ENCODE measurements at places on chromosomes 11 and 22.

- no peak for DNase-seq
These were observed 159.4 kb downstream of the MPPED1 start for GRCh38 chr22:43571181-43571580.

GRCh38 chr11:76747915-76748860 is 35.0 kb upstream of the TSKU start:
- no peak for DNase-seq

GRCh38 chr11:65262776-65263175 is 1.0 kb downstream of the POLA2 start:
- DNase-seq = no peak

GRCh38 chr22:50210378-50211139 is 9.7 kb downstream of the SELENOO start:
- no peak for DNase-seq

- DNase-seq = no peak
These were observed 12.5 kb upstream of the PTPRJ start for GRCh38 chr11:47967577-47968525.

DNA sequence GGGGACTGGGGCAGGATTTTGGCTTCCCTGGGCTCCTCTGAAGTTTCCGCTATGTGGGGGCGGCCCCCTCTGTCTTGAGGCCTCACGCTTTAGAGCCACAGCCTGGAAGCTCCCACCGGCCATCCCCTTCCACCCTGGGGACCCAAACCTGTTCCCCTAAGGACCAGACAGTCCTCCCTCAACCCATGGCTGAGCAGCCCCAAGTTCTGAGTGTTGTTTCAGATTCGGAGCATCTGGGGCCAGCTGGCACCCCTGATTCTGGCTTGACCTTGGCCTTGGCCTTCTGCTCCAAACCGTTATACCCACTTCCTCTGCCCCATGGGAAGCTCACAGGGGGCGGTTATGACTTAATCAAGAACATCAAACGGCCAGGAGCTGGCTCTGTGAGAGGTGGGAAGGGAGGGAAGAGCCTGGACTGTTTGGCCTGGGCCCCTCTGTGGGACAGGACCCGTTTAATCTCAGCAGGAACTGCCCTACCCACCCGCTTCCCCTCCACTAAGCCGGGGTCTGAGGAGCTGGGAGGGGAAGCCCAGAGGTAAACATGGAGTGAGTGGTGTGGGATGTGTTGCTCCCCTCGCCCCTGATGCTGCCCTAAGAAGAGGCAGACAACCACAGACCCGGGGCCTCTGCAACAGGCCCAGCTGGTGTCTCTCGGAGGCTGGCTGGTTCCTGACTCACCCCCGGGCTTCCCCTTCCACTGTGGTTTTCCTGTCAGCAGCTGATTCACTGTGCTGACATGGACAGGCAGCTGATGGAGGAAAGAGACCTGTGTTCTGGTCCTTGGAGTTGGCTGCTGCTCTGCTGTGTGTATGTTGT is 3.4 kb downstream of the CD82 start:
- DNase-seq = no peak

DNA sequence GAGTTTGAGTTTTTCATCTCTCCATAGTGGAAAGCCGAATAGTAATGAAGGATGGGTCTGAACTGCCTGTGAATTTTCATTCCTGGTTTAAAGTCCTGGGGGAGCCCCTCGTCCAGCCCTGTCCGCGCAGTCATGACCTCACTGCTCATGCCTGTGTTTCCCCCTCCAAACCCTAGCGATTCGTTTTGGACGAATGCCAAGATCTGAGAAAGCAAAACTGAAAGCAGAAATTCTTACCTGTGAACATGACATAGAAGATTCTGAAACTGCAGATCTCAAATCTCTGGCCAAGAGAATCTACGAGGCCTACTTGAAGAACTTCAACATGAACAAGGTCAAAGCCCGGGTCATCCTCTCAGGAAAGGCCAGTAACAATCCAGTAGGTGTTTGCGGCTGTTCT is 30.5 kb downstream of the CDPF1 start:
- no peak for DNase-seq
